ENCODE measurements at places on chromosomes 2 and 18.

DNA sequence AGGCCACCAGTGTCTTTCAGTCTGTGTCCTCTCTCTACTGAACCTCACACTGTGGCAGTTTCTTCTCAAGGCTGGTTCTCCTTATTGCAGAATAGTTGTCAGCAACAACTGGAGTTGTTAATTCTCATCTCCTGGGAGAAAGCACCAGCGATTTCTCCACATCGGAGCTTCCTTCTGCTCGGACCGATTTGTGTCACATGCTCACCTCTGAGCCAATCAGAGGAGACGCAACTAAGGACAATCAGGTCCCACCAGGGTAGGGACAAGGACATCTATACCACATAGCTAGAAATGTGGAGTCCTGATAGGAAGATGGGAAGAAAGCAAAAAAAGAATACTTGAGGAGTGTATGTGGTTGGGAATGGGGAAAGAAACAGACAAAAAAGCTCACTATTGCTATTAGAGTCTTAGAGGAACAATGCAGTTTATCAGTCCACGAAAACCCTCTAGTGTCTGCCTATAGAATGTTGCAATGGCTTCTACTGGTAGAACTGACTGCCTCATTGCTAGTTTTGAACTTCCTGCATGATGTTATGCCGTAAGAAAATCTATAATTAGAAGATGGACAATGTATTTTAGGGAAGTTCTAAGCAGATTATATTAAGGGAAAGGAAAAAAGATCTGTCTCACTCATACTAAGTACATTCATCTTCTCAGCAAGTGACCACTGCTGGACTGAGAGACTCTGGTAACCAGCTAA is 169.7 kb downstream of the CDCA7 start:
- DNase-seq: no peak

DNA sequence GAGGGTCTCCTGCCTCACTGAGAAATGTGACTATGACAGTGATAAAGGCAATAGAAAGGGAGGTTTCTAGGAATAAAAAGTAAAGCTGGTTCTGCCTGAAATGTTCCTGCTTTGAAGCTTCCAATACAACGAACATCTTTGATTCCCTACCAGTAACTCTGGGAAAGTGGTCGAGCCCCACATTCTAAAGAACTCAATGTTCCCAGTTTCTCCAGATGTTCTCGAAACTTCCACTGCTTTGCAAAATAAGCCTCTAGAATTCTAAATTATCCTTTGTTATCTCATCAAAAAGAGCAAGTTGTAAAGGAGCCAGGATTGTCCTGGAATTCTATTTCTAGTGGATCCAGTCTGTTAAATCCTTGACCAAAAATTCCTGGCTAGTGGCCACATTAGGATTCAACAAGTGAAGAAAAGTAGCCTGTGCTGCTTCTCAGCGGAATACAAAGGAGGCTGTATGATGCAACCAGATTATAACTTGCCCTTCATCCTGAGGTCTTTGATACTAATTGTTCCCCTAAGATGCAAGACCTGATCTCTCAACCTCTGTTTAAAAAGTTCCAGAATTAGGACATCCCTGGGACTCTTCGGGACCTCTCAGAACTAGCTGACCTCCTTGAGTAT is 8.4 kb downstream of the SCN7A start:
- no peak for DNase-seq

- DNase-seq: no peak
Observed at GRCh38 chr18:12293831-12294230, 14.2 kb upstream of the TUBB6 start.

DNA sequence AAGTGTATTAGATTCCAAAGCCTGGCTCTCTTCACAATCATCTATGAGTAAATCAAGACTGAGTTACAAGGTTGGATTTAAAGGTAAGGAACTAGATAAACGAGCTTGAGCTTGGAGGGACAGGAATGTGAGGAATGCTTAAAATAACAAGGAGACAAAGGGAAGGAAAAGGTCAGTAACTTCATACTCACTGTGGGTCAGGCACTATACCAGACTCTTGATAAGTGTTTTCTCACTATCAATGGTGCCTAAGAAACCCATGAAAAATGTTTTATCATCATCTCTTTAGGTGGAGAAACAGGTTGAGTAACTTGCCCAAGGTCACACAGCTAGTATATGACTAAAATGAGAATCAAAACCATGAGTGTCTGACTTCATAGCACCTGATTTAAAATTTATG is 212.1 kb downstream of the CDH2 start:
- DNase-seq: no peak

- DNase-seq: no peak
Observed at GRCh38 chr2:197425550-197425949, 9.3 kb downstream of the SF3B1 start.

GRCh38 chr2:71548646-71549425 is 95.5 kb downstream of the DYSF start:
- DNase-seq: peak; percentile 52

DNA sequence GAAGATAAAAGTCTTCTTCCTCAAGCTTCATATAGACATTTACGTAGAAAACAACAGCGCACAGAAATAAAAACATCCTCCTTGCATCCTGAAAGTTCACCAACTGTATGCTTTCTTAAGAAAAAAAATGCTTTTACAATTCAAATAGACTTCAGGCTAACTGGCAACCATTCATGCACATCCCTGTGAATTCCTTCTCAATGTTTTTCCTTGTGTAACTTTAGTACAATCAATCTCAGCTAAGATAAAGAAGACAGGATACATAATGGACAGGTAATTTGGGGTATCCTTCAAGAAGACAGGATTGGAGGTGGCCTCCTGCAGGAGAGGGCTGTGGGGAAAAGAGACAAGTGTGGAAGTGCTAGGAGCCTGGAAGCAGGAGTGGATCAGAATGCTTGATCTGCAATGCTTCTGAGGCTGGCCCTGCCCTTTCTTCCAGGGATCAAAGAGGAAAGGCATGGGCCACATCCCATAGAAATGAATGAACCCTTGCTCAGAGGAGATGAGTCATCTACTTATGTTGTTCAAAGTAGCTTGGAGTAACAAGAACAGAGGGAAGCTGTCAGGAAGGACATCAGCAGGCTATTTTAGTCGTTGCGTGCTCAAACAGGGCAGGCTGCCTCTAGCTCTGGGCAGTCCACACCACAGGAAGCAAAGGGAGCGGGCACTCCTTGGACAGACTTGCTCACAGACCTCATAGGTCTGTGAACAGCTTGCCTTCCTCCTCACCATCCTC is 126.6 kb downstream of the TMEM131 start:
- no peak for DNase-seq

DNA sequence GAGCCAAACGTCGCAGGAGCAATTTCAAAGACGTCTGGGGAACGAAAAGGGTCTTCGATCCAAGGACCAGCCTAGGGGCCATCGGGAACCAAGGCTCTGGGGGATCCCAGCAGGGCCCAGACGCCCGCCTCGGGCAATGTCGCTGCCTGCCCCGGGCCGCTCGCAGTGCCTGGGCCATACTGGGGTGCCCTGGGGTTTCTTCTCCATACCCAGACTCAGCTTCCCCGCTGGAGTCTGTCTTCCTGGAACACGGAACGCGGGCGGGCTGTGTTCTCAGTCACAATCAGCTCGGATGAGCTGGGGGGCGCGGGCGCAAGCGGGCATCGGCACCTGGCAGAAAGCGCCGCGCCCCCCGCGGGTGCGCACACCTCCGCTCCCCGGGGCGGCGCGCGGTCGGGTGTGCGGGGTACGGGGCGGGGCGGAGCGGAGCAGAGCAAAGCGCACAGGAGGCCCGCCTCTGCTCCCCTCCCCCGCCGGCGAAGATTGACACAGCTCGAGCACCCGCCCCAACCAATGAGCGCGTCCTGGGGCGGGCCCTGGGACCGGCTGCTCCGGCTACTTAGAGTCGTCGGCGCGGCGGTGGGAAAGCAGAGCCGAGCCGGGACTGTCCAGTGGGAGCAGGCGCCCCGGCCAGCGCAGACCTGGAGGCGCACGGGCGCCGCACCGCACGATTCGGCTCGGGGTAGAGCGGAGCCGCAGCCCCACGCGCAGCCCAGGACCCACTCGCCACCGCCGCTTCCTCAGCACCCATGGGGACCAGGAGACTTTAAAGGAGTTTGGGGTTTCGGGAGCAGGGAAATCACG is at the start of gene LRATD1:
Gene LRATD1, plus strand, starts transcription at position 585 of the 804 bp plus-strand sequence. CDS start 1,263 bp downstream, outside the sequence.
- no peak for DNase-seq

DNA sequence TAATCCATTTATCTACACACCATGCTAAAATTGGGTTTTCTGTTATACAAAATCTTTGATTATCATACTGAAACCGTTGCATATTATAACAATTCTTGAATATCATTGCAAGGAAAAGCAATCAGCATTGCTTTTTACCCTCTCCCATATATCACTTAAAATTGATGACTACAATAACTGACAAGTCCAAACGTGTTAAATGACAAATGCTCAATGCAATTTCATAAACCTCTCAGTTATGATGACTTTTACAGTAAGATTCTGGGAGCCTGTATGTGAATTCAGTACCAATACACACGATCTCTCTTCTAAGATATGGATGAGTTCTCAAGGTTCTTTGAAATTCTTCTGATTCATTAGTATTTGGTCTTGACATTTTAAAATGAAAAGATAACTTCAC is 368.5 kb upstream of the TRIB2 start:
- DNase-seq: no peak

- DNase-seq: no peak
Observed at GRCh38 chr18:21163647-21164547, 52.3 kb upstream of the ROCK1 start.

DNA sequence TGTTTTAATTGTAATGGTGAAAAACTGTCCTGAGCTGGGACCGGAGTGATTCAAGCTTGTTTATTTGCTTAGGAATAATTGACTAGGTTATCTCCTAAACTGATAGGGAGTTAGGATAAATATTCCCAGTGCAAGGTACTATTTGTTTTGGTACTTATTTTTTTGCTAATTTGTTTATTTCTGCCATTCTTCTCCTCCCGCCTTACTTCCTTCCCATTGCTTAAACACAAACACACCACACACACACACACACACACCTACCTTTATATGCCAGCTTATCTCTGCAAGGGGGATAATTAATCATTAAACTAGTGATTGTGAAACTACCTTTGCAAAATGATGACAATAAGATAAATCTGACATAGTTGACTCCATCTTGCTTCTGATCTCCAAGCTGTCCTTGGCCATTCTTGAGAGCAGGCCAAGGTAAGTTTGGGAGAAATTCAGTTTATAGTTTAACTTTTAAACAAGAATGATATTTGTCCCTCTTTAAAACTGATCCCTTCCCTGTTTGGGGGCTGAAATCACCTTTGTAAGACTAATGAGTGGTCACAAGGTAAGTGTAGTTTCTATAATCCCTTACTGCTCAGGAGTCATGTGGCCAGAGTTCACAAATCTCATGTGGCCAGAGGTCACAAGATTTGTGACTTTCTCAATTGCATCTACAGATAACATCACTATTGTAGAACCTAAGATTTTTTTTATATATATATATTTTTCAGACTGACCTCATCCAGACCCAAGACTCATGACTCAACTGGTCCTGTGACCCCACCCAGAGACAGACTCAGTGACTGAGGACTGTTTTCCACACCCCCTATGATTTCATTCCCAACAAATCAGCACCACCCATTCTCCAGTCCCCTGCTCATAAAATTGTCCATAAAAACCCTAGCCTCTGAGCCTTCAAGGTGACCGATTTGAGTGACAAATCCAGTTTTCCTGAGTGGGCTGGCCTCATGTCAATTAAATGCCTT is 83.1 kb upstream of the LRRTM4 start:
- no peak for DNase-seq

DNA sequence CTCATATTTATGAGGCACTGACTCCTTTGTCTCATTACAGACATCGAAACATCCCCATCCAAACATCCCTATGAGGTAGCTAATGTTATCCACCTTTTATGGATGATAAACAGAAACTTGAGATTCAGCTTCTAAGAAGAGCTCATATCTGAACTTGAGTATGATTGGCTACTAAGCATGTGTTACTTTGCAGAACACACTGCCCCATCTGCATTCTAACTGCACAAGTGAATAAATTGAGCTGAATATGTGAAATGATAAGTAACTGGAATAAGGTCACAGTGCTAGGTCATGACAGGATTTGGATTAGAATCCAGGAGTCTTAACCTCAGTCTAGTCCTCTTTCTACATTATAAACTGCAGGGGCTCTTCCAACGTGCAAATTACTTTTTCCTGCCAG is 172.7 kb downstream of the SETBP1 start:
- DNase-seq: no peak

- DNase-seq: no peak
Observed at GRCh38 chr2:140457483-140457882, 1673.3 kb downstream of the LRP1B start.

DNA sequence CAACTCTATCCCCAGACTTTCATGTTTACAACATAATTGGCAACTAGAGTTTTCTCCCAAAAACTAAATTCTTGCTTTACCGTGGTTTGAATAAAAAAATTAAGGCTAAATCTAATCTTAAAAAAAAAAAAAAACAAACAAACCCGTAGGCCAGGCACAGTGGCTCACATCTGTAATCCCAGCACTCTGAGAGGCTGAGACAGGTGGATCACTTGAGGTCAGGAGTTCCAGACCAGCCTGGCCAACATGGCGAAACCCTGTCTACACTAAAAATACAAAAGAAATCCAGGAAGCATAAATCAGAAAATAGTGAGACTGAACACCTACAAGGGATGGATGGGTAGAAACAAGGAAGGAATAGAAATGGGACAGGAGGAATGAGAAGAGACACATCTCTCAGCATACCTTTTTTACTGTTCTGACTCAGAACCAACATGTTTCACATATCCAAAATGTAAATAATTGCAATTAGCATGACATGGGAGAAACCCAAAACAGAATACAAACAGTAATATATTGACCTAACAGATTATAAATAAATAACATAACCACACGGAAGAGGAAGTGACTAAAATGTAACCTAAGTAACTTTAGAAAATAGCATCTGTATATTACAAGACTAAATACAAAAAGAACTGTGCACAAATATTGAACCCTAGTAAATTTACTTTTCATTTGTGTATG is 17.5 kb downstream of the MGAT4A start:
- no peak for DNase-seq

- DNase-seq: no peak
Observed at GRCh38 chr2:199679883-199680282, 171.1 kb downstream of the FTCDNL1 start.

GRCh38 chr2:104312684-104313083 is 541.2 kb upstream of the POU3F3 start:
- DNase-seq: no peak

DNA sequence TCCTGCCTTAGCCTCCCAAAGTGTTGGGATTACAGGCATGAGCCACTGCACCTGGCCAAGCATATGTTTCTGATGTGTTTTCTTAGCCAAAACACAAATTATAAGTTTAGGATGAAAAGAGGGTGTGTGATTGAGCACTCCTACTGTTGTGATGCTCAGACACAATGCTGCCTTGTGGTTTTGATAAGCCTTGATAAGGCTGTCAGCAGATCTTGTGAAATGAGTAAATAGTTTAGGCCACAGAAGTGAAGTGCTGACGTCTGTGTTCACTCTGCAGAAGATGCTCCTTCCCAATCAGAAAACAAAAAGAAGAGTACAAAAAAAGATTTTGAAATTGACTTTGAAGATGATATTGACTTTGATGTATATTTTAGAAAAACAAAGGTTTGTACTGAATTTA is 24.3 kb downstream of the NCAPH start:
- no peak for DNase-seq

Data from stimulated activated CD4-positive, alpha-beta T cell treated with anti-CD3 and anti-CD28 coated beads, Interleukin-15, amount 100 ng/mL, for 1 hour (primary cell).